ENCODE measurements at places on chromosomes 5 and 9.

- peak; percentile 19 for DNase-seq
Measured at GRCh38 chr9:129885018-129885669, 49.9 kb downstream of the USP20 start.

- DNase-seq: no peak
Measured at GRCh38 chr5:6359555-6360322, 18.6 kb downstream of the MED10 start.

DNA sequence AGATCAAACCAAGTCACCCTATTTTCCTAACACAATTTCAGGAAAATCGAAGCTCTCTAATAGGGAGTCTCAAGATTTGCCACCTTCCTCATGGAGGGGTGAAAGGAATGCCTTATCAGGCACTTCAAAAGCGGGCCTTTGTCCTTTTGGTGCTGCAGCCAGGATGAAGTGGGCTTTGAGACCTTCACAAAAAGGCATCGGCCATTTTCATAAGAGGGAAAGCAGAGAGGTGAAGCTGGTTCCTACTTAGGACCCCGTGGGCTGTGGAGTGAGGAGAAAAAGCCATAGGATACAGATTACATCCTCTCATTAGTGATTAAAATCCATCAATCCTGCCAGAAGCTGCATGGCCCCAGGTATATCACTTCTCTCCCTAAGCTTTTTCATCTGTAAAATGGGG, 859 bp downstream of the CDKN2AIPNL start:
- DNase-seq: no peak

DNA sequence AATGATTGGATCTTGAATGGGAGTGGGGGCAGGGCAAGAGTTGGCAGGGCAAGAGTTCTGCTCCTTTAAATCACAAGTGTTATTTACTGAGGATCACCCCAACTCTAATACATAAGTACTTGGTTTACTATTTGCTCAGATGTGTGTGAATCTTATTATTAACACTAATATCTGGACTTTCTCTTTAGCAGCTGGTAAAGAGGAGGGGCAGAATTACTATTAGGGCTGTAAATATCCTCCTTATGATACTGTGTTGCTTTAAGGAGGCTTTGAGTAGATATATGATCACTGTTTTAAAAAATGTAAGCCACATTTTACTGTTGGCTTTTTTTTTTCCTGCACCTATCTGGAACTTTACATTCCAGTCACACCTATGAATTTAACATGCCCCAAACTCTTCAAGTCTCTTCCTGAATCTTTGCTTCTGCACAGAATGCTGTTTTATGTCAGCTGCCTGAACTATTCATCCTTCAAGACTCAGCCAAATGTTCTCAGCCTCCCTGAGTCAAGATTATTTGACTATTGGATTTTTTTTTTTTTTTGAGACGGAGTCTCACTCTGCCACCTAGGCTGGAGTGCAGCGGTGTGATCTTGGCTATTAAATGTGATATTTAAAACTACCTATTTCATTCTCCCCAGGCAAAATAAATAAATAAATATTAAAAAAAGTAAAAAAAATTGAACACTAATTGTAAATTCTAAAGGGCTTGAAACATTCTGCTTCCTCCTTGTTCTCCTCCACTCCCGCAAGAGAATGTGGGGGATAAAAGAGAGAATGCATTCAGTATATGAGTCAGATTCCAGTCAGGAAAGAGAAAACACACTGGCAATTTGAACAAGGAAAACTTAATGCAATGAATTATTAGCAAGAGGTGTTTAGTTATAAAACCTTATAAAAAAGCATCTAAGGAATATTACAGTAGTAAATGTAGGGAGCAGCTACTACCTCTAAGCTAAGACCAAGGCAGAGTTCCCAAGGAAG, 99.3 kb downstream of the FOCAD start:
- no peak for DNase-seq

DNA sequence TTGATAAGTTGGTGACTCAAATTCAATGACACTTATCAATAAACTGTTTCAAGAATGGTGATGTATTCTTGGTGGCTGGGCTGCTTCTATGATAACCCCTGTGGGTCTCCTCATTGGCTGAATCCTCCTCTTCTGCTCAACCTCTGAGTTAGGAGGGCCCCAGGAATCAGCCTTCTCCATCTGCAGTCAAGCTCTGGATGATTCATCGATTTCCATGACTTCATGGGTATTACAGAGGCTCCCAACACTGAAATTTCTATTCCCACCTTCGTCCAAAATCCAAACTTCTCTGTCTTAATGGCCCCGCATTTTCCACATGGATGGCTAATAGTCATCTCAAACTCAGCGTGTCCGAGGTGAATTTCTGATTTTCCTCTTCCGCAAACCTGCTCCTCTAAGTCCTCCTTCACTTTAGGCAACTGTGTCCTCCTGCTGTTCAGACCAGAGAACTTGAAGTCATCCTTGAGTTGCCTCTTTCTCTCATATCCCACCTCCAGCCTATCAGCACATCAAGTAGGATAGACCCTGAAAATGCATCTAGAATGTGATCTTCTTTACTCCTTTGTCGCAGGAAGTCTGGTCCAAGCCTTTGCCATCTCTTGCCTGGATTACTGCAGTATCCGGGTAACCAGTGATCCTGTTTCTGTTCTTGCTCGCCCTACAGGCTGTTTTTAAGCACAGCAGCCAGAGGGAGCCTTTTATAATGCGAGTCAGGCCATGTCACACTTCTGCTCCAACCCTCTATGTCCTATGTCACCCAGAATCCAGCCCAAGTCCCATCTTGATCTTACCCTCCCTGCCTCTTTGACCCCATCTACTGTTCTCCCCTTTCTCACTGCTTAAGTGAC, 41.4 kb upstream of the IL7R start:
- DNase-seq: no peak

GRCh38 chr5:132915681-132916080, 42.2 kb downstream of the LEAP2 start:
- DNase-seq: no peak
